ENCODE measurements at places on chromosomes 7 and 10.

DNA sequence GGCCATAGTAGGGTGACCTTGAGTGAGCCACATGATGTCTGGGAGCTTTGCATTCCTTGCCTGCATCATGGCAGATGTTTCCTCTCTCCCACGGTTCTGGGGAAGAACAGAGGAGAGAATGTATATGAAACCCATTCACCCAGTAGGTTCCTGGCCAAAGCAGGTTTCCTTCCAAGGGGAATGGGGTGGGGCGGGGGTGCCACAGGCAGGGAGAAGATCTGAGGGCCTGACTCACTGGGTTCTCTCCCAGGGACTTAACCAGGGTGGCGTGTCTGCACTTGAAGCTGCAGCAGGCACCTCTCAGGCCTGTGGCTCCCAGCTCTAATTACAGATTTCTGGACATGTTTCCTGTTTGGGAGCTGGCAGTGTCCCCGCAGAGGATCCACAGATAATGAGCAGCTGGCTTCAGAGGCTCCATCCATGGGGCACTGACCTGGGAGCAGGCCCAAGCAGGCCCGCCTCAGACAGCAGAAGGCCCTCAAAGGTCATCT is 50.2 kb upstream of the ZMIZ1 start:
- DNase-seq = peak; percentile 38

GRCh38 chr10:132478341-132479023 is 59.1 kb upstream of the INPP5A start:
- DNase-seq = peak; percentile 53

DNA sequence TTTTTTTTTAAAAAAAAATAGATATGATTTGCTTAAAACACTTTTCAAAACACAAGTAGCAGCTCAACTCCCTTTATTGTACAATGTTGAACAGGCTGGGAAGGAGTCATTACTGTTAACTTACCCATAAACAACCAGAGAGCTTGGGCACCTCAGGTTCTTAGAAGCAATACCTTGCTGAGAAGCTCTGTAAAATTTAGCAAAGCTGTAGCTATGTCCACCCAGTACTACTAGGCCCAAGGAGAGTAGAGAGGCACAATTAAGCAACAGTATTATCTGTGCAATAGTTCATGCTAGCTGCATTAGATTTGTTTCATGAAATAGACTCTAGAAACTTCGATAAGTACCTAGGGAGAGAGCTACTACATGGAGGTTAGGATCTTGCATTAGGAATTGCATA is 32.0 kb downstream of the SEMA3A start:
- no peak for DNase-seq

DNA sequence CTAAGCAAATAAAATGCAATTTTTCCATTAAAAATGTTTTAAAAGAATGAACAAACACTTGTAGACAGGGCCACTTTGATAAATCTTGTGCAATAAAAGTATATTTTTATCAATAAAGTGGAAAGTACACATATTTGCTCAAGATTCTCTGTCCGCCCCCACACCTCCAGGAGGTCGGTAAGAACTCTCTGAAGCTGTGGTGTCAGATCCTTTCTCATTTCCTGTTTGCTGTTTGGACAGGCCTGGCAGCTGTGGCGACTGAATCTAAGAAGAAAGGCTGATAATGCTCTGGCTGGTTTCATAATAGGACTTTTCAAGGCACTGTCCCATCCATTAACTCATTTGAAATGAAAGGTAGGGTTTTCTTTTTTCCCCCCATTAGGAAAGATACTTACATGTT is 15.3 kb upstream of the ASB4 start:
- no peak for DNase-seq

DNA sequence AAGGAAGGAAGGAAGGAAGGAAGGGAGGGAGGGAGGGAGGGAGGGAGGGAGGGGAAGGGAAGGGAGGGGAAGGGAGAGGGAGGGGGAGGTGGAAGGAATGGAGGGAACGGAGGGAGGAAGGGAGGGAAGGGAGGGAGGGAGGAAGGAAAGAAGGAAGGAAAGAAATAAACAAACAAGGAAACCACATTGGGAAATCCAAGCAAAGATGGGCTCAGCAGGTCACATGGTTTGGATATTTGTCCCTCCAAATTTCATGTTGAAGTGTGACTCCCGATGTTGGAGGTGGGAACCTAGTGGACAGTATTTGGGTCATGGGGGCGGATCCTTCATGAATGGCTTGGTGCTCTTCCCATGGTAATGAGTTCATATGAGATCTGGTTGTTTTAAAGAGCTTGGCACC is 454.6 kb upstream of the C7orf33 start:
- no peak for DNase-seq

DNA sequence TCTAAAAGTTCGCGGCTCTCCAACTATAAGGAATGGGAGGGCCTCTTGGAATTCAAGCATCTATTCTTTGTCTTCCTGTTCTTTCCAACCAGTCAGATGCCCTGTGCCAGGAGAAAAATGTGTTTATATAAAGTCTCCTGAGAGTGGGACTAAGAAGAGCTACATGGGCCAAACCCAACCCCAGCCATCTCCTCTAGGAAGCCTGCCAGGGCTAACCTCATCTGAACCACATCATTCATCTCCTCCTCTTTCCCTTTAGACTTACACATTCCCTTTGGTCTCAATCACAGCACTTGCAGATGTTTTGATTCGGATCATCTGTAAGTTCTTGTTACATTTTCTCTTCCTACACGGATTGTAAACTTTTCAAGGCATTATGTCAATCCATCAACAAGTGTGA is 62.6 kb downstream of the DOCK4 start:
- no peak for DNase-seq

DNA sequence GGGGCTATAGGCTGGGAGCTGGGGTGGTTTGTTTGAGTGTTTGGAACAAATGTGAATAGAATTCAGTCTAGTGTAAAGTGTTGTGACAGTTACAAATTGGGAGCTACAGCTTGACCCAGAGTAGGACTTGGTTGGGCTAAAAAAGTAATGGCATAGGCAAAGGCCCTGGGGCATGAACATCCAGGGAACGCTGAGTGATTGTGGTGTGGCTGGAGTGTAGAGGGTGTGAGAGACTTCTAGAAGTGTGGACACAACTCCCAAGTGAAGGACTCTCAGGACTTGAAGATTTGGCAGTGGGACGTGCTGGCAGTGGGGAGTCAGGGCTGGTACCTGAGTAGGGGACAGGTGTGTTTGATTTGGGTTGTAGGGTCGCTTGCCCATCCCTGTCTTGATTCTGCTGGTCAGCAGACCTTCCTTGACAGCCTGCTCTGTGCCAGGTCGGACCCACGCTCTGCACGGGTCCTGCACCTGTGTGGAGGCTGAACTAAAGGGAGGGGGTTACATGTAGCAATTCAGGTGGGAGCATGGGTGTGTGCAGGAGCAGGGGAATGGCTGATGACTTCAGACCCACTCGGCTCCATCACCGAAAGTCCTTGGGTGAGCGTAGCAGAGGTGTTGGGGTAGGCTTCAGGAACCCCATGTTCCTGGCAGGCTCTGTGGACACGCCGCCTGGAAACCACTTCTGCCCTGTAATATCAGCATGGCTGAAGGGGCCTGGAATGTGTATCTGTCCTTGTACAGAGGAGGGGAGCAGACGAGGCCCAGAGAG is 43.3 kb downstream of the ZMIZ1 start:
- no peak for DNase-seq

- no peak for DNase-seq
Observed at GRCh38 chr7:139543801-139544603, 20.5 kb downstream of the CLEC2L start.

- no peak for DNase-seq
Observed at GRCh38 chr10:1267148-1267547, 211.0 kb downstream of the WDR37 start.

- no peak for DNase-seq
Observed at GRCh38 chr10:1561731-1562337, 175.5 kb downstream of the ADARB2 start.

- DNase-seq = no peak
Observed at GRCh38 chr10:97795886-97796285, 24.1 kb upstream of the SFRP5 start.

GRCh38 chr7:155766966-155767916 is 45.0 kb downstream of the SHH start:
- no peak for DNase-seq

GRCh38 chr7:10343108-10343507 is 630.6 kb upstream of the PHF14 start:
- DNase-seq = no peak

DNA sequence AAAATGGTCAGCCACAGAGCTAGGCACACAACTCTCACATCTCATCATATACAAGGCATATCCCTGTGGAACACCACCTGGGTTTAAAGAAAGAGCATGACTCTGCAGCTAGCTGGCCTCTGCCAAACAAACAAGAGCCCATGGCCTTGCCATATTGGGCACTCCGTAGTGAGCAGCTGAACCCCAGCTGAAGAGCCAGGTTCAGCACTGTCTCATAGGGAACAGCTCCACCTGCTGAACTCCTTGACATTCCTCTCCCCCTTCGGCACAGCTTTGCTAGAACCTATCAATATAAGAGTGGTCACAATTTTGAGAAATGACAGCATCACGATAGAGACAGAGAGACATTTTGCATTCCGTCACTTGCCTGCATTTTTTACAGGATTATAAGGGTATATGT is 20.0 kb downstream of the SORCS1 start:
- DNase-seq = no peak

DNA sequence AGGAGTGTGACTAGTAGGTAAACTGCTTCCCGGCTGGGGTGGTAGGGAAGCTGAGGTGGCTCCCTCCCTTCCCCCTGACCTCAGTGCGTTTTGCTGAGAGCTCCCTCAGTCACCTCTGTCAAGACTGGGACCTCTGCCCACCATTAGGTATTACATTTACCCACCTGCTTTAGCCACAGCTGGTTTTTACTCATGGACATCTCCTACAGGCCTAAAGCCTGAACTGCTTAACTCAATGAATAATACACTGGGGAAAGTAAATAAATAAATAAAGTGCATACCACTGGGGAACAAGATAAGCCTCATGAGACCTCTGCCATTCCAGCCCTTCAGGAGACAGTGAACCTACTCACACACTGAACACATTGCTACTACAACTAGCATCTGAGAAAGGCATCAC is 38.9 kb upstream of the CDK13 start:
- DNase-seq = no peak

GRCh38 chr7:48466713-48467112 is 295.5 kb downstream of the ABCA13 start:
- no peak for DNase-seq

DNA sequence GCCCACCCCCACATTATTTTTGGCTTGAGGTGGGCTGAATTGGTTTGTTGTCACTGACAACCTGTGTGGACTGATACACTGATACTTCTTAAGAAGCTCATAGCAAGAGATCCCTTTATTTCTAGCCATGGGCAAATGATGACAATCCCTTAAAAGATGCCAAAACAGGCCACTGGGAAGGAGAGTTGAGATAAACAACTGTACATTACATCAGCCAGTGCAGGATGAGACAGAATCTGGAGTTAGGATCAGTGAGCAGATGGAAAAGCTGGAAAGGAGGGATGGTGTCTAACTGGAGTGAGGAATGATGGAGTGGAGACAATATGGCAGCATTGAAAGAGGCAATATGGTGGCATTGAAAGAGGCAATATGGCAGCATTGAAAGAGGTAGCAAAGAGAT is 195.9 kb upstream of the LYZL2 start:
- DNase-seq = no peak

GRCh38 chr10:126380352-126381076 is 7.8 kb downstream of the ADAM12 start:
- DNase-seq = no peak

GRCh38 chr10:51095444-51095843 is 21.2 kb downstream of the PRKG1 start:
- DNase-seq = no peak

DNA sequence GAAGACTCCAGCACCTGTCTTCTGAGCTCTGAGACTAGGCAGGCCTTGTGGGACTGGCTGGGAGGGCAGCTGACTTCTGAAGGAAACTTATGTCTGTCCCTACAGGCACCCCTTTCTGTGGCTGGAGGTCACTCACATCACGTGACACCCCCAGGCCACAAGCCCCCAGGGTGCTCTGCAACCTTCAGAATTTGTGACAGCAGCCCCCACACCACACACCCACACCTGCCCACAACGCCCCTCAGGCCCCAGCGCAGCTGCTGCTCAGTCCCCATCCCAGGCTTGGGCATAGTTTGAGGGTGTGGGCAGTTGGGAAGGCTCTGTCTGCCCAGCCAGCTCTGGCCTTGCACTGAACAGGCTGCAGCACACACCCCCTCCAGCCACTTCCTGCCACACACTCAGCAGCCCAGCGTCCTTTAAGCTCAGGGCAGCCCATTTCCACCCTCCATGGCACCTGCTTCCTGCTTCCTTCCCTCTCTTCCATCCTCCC is 80.0 kb upstream of the UNC5B start:
- DNase-seq = no peak

DNA sequence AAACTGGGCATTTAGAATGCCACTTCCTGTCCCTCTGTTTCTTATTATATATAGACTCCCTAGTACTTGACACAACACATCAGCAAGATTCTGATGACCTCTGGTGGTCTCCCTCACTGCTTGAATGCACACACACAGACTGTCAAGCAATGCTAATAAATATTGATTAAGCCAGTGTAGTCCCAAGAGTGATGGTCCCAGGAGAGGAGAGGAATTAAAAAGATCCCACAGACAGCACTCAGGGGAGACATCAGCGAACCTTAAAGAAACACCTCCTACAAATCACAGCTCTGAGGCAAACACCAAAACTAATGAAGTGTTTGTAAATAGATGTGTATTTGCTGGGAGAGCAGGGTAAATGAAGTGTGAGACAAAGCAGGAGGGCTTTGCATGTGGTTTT is 1291.2 kb downstream of the XPNPEP1 start:
- DNase-seq = no peak

DNA sequence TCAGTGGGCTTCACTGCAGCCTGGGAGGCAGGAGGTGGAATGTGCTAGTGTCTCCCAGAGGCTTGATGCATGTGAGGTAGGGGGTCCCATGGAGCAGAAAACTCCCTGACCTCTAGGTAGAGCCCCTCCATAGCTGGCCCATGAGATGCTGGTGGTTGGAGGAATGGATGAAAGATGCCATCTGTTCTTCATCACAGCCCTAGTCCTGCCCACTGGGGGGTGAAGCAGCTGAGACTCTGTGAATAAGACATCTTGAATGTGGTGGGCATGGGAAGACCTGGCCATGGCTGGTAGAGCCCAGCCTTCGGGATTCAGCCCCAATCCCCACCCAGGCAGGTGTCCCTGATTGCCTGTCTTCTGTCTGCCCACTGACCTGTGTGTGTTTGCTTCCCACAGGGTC is 92.5 kb downstream of the COL13A1 start:
- DNase-seq = no peak

GRCh38 chr7:103912891-103913605 is 76.4 kb downstream of the RELN start:
- no peak for DNase-seq

DNA sequence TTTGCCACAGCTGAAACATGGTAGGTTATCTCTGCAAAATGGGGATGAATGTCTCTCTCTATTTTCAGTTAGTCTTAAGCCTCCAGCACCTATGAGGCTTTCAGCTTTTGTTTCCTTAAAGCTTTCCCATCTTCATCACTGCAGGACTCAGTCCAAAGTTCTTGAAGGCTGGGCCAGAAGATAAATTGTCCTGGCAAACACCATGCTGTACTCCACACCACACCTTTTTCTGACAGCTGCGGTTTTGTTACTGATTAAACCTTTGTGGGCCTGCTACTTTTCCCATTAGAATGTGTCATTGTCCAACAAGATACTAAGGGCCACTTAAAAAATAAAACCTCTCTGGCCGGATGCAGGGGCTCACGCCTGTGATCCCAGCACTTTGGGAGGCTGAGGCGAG is 87.2 kb upstream of the A1CF start:
- no peak for DNase-seq

- no peak for DNase-seq
Observed at GRCh38 chr10:98790817-98791216, 344.1 kb upstream of the HPS1 start.

GRCh38 chr10:131212763-131213325 is 98.7 kb downstream of the TCERG1L start:
- no peak for DNase-seq
